GM12892 (cell line): ENCODE measurements at places on chromosomes 2 and 18.

DNA sequence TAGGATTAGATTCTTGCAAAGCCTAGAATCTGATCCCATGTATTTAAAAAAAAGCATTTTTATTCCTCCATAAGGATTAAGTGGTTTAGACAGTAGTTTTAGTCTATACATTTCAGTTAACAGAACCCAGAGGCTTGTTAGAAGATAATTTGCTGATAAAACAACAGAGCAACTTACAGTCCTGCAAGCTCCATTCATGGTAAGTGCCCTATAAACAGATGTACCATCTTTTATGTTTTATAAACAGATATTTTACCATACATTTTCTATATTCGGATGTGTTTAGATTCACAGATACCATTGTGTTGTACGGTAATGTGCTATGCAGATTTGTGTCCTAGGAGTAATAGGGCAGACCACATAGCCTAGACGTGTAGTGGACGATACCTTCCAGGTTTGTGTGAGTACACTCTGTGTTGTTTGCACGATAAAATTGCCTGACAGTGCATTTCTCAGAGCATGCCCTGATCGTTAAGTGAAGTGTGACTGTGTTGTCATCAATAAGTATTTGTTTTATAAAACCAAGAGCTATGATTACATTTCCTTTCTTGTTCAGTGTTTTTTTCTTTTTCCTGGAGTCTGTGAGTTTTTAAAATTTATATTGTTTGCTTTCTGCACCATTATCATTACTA lies 54.2 kb downstream of the CERS6 start:
- DNase-seq: no peak

DNA sequence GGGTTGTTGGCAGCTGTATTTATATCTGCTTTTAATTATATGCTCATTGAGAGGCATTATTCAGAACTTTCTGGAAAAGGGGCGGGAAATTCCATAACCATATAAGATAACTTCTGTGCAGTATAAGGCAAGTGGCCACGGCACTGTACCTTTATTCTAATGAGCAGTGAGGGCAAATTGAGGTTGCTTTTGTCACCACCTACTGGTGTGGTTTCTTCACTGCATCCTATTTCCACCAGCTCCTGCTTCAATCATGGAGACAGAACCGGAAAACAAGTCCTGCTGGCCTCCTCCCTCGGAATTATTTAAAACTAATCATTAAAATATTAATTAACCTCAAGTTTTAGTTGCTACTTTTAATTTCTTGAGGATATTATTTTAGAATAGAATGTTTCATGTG lies 759.4 kb downstream of the CBLN2 start:
- no peak for DNase-seq

- no peak for DNase-seq
Measured at GRCh38 chr2:10919771-10920621, 8.3 kb downstream of the KCNF1 start.

GRCh38 chr2:214899751-214900150 lies 90.3 kb upstream of the BARD1 start:
- no peak for DNase-seq

DNA sequence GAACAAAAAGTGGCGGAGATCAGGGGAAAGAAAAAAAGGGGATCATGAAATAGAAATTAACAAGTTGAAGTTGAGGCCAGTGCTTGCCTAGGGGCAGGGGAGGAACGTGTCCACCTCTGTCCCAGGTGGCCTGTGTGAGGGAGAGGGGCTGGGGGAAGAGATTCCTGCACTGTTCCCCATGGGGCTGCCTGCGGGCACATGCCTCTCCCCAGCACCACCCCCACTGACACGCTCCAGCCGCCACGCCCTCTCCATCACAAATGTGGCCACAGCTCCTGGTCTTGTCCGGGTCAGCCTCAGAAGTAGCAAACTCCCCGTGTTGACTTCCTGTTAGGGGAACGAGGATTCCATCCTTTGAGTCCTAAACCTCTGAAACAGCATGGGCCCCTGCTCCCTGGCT lies 161.2 kb downstream of the GLI2 start:
- DNase-seq: no peak

- DNase-seq: no peak
Measured at GRCh38 chr18:35410561-35410960, 33.4 kb upstream of the ZNF396 start.

- no peak for DNase-seq
Measured at GRCh38 chr18:22088996-22089640, 80.3 kb upstream of the GATA6 start.

DNA sequence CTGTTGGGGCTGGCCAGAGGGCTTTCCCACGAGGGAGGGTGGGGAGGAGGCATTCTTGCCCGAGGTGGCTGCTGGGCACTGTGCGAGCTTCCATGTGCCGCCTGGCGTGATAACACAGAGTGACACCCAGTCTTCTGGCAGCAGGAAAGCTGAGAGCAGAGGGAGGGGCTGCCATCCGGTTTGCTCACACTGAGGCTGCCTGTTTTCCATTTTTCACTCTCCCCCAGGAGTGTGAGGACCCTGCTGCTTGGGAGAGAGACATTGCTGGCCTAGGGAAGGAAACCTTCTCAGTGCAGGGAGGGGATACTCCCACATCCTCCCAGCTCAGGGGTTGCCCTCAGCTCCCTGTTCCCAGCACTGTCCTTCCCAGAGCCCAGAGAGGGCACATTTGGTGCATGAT lies 73.1 kb downstream of the INHBB start:
- no peak for DNase-seq

DNA sequence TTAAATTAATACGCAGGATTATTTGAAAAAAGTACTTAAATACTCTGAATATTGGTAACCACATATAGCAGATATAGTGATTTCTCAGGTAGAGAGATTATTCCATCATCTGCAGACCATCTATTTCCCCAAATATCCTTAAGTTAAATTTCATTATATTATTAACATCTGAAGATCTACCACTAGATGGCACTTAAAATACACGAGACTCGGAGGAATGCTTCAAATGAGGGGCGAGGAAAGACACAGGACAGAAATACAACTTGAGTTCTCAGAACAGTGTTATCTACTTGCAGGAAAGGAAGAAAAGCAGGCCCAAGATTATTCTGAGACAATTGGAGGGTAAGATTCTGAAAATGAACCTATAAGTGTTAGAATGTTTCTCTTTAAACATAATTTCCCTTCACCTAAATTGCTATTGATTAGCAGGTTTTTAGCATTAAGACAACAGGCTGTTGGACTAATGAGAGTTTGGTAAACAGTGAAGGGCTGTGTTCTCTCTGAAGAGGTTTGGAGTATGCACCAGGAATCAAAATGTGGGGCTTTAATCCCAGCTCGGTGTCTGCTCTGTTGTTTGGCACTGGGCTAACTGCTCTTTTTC lies 76.9 kb upstream of the GCFC2 start:
- DNase-seq: no peak

DNA sequence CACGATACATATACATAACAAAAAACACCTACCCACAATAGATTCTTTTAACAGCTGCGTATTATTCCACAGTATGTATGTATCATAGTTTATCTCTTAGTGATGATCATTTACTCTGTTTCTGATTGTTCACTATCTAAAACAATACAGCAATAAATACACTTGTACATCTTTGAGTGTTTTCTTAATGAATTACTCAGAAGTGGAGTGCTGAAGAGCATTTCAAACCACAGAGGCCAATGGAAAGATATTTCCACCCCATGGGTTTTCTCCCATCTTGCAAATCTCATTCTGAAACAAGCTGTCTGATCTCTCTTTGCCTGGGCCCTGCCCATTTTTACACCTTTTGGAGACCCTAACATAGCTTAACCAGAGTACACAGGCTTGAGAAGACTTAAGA lies 113.8 kb upstream of the KLF7 start:
- no peak for DNase-seq

DNA sequence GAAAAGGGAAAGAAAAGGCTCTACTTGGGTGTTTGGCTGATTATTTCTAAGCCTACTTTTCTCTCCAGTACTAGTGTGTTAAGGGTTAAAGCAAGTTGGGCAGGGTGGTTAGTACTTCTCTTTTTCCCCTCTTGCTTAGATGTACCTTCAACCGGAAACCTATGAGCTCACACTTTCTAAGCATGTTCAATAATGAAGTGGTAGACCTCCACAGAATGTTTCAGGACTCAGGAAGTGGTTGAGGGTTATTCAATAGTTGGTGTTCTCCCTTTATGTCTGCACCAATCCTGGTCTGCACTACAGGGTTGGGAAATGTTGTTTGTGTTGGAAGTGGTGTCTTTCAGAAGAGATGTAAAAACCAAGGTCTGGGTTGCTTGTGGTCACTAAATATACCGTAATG lies 137.1 kb downstream of the ZEB2 start:
- DNase-seq: peak; percentile 26

DNA sequence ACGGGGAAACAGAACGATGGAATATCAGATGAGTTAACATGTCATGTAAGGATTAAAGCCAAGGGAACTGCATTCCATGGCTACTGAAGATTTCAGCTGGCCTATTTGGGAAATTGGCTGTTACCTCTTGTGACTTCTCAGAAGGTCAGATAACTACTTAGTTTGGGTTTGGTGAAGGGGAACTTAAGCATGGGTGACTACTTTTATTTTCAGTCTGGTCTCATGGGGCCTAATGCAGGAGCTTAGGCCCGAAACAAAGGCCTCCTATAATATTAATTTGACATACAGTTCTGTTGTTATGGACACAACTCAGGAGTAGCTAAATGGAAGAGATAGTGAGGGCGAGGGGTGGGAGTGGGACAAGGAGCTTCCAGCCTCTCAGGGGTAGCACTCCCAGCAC lies 44.0 kb upstream of the TXNDC2 start:
- no peak for DNase-seq

GRCh38 chr18:65607161-65607560 lies 143.7 kb upstream of the CDH7 start:
- DNase-seq: no peak

GRCh38 chr2:102185347-102185746 lies 1.5 kb upstream of the IL1RL2 start:
- DNase-seq: no peak

DNA sequence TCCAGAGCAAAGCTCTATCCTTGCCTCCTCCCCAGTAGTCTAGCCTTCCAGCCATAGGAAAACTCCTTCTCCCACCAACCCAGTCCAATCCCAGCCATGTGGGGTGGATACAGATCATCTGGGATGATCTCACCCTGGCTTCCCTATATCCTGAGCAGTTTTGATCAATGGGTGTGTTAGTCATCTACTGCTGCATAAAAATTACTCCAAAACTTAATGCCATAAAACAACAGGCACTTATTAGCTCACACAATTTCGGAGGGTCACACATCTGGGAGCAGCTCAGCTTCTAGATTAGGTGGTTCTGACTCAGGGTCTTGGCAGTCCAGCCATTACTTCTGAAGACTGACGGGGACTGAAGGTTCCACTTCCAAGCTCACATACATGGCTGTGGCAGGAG lies 190.4 kb downstream of the SPP2 start:
- DNase-seq: no peak

GRCh38 chr18:51017140-51017879 lies 12.7 kb upstream of the SMAD4 start:
- DNase-seq: no peak

GRCh38 chr2:123502931-123503330 lies 522.2 kb upstream of the CNTNAP5 start:
- no peak for DNase-seq

DNA sequence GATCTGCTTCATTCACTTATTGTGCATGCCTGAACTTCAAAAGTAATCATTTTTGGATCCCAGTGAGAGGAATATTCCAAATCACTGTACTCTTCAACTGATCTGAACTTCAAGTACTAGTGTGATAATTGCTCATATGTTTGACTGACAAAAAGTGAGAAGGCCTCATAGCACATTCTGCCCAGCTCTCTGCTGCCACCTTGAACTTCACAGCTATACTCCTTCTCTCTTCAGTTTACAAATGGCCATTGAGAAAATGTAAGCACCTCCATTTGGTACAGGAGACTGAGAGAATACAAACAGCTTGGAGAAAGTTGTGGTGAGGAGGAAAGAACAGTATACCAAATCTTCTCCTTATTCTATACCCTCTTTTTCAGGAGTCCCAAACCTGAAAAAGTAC lies 946.0 kb upstream of the CHAC2 start:
- DNase-seq: no peak

- no peak for DNase-seq
Measured at GRCh38 chr2:195961873-195962272, 106.8 kb downstream of the DNAH7 start.

GRCh38 chr2:121974897-121975661 lies 219.6 kb downstream of the TSN start:
- peak; percentile 42 for DNase-seq

DNA sequence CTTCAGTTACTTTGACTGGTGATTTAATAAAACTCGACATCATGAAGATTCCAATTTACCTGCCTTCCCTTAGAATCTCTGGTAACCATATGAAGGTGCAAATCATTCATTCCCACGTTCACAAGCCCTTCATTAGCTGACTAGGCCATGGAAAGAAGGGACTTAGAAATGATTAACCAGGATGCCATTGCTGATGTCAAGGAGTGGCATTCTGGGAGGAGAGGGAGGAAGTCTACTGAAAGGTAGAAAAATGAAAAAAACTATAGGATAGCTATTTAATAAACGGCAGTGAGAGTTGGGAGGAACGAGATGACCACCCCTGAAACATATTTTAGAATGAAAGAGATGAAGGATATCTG lies 1.4 kb downstream of the ATIC start:
- DNase-seq: no peak

DNA sequence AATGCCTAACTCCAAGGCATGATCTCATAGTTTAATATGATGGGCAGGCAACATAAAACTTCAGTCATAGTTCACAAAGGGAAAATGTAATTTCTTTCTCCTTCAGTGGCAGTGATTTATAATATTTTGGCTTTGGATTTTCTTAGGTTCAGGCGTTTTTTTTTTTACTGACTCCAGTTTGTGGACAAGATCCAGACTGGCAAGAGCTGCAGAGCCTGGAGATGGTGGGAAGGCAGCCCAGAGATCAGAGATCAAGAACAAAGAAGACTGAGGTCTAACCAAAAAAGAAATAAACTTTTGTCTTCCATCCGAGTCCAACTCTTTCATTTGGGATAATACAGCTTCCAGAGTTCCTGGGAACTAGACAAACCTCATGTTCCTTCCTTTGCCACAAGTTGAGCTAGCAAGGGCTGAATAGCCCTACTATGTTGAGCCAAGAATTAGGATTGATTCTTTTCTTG lies 215.3 kb upstream of the SETBP1 start:
- no peak for DNase-seq

DNA sequence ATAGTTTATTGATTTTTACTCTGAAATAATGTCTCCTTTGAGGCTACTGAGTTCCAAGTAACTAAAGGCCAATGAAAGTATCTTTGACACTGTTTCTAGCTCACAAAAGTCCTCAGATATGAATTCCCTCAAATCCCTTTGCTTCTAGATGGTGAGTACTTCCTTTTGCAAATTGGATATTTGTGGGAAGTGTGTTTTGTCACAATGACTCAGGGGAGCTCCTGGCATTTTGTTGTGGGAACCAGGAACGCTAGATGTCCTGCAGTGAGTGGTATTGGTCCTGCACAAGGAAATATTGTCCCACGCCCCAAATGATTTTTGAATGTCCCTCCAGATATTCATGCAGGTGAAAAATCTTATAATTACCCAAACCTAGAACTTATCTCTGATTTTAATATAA lies 24.3 kb downstream of the TACR1 start:
- no peak for DNase-seq

GRCh38 chr2:158319269-158319668 lies 137.3 kb downstream of the CCDC148 start:
- no peak for DNase-seq

- no peak for DNase-seq
Measured at GRCh38 chr2:189726271-189726670, 36.3 kb downstream of the OSGEPL1 start.

GRCh38 chr2:159230145-159230877 lies 56.2 kb downstream of the WDSUB1 start:
- no peak for DNase-seq

- DNase-seq: no peak
Measured at GRCh38 chr18:43022874-43023273, 92.6 kb downstream of the RIT2 start.
